GM03348 (cell line): ENCODE measurements at places on chromosomes 13 and 19.

DNA sequence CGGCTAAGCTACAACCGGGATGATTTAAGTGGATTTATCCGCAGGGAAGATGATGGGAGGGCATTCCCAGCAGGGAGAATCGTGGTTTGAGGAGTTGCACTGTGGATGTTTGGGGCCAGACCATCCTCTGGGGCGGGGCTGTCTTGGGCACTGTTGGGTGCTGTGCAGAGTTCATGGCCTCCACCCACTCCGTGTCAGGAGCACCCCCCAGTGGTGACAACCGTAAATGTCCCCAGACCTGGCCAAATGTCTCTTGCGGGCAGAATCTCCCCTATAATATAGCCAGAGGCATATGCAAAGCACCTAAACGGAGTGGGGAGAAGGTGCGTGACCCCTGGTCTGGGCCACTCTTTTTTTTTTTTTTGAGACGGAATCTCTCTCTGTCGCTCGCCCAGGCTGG, 40.2 kb downstream of the SMIM24 start:
- DNase-seq, result peak; percentile 57

- DNase-seq, result no peak
Observed at GRCh38 chr19:16370641-16371391, 46.2 kb downstream of the KLF2 start.

- no peak for DNase-seq
Observed at GRCh38 chr13:37960427-37960826, 90.9 kb upstream of the TRPC4 start.

- DNase-seq, result peak; percentile 14
Observed at GRCh38 chr13:97904059-97904458, 49.4 kb upstream of the IPO5 start.

- no peak for DNase-seq
Observed at GRCh38 chr13:106744516-106744915, 176.6 kb upstream of the ARGLU1 start.

- peak; percentile 54 for DNase-seq
Observed at GRCh38 chr19:55146078-55146704, 2.8 kb downstream of the TNNT1 start.

DNA sequence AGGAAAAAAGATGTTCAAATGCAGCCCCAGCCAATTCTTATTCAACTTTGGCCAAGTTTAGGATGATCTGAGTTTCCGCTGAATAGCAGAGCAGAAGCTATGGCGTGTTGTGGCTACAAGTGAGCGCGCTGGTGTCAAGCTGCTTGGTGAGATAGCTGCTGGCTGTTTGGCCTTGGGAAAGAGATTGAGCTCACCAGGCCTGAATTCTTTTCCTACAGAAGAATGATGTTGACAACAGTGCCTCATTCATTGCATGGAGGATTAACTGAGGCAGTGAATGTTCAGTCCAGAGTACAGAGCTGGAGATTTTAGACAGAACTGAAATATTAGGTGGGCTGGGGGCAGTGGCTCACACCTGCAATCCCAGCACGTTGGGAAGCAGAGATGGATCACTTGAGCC, 31.5 kb upstream of the MAP3K10 start:
- no peak for DNase-seq

DNA sequence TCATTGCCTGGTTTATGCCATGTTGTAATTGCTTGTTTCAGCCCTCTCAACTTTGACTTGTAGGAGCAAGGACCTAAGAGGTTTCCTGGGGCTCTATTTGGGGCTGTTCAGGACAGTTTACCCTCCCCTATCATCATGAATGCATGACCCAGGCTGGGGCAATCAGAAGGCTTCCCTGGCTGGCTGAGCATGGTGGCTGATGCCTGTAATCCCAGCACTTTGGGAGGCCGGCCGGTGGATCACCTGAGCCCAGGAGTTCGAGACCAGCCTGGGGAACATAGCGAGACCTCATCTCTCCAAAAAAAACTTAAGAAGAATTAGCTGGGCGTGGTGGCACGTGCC, 6.1 kb upstream of the LSM4 start:
- no peak for DNase-seq

DNA sequence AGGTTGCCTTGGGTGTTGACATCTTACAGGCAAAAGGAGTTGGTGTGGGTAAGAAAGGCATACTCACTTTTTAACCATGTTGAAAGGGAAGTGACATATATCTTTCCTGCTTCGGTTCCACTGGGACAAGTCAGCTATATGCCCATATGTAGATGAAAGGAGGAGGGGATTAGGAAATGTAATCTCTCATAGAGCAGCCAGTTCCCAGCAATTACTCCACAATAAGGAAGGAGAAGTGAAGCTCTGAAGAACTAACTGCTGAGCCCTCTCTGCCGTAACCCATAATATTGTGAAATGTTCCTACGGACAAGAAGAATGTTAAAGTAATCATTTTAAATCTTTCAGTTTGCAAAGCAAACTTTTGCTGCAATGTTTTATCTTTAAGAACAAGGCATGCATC, 82.2 kb downstream of the EDNRB start:
- no peak for DNase-seq

DNA sequence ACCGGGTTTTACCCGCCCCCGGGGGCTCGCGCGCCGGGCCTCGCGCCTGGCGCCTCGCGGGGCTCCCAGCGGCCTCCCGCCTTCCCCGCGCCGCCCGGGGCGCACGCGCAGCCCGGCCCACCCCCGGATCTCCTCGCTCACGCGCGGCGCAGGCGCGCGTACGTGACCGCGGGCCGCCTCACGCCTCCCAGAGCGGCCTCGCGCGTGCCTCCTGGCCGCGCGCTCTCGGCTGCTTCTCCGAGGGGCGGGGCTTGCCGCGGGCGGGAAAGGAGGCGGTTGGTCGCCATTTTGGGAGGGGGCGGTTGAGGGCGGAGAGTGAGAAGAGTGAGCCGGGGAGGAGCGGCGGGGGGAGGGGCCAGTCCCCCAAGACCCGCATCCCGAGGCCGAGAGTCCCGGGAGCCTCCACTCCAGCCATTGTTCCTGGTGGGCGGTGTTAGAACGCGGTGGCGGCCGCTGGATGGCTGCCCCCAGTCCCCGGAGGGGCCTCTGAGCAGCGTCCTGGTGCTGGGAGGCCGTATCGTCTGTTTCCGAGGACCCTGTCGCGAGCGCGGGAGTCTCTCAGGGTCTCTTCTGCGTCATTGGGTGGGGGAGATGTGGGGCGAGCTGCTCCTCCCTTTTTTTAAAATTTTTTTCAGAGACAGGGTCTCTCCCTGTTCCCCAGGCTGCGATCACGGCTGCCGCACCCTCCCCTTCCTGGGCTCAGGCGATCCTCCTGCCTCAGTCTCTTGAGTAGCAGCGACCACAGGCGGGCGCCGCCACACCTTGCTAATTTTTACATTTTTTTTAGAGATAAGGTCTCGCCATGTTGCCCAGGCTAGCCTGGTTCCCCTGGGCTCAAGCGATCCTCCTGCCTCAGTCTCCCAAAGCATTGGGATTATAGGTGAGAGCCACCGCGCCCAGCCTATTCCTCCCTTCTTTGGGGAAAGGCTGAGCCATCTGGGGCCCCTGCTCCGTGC, at the start of gene ZNF541:
Gene ZNF541, minus strand, starts transcription at position 78 of the 956 bp plus-strand sequence. CDS start 17,292 bp downstream, outside the sequence.
- peak; percentile 86 for DNase-seq

- DNase-seq, result no peak
Observed at GRCh38 chr13:99214731-99215130, 14.1 kb downstream of the UBAC2 start.

- DNase-seq, result no peak
Observed at GRCh38 chr19:40640744-40641143, 39.6 kb downstream of the LTBP4 start.

DNA sequence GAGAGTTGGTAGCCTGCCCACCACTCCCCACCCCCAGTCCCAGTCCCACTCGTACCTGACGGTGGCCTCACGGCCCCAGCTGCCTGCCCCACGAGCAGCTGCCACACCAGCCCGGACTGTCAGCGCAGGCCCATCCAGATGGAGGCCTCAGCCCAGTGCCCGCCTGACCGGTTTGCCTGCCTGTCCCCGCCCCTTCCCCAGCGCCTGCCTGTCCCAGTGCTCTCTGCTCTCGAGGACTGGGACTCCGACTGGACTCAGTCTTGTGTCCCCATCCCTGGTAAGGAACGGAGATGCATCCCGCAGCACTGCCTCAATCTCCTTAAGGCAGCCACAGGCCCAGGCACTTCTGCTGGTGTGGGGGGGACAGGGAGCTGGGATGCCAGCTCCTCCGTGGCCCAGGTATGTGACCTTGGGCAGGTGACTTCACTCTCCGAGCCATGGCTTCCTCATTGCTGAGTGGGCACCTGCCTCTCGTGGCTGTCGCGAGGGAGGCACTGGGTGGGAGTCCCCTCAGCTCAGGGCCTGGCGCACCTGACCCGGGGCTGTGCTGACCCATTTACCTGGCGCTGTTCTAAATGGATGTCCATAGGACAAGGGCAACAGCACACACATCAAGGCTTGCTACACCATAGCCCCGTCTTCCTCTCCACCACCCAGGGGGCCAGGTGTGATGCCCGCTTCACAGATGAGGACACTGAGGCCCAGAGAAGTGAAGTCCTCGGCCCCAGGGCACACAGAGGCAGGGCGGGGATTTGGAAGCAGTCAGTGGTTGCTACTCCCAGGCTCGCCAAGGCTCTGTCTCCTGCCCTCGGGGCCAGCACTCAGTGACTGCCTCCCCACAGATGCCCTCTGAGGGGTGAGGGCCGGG, at the start of gene NKPD1:
Gene NKPD1, minus strand, starts transcription at position 113 of the 868 bp plus-strand sequence. CDS start 832 bp downstream, outside the sequence.
- DNase-seq, result no peak

DNA sequence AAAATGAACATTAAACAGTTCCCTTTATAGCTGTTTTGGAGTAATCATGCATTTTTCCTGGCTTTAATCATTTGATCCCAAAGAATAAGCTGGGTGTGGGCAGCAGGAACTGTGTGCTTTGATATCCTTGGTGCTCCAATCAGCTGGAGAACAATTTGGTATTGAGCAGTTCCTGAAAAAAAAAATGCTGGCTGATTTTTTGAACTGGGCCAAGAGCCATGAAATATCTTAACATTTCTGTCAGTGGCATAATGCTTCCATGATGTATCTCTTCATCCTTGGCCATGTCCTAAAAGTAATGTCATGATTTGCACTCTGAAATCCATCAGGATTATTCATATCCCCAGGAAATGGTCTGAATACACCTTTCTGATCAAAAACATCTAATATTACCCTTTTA, 134.7 kb downstream of the LHFPL6 start:
- DNase-seq, result peak; percentile 15

GRCh38 chr13:111286162-111286561, 34.3 kb upstream of the TEX29 start:
- no peak for DNase-seq

DNA sequence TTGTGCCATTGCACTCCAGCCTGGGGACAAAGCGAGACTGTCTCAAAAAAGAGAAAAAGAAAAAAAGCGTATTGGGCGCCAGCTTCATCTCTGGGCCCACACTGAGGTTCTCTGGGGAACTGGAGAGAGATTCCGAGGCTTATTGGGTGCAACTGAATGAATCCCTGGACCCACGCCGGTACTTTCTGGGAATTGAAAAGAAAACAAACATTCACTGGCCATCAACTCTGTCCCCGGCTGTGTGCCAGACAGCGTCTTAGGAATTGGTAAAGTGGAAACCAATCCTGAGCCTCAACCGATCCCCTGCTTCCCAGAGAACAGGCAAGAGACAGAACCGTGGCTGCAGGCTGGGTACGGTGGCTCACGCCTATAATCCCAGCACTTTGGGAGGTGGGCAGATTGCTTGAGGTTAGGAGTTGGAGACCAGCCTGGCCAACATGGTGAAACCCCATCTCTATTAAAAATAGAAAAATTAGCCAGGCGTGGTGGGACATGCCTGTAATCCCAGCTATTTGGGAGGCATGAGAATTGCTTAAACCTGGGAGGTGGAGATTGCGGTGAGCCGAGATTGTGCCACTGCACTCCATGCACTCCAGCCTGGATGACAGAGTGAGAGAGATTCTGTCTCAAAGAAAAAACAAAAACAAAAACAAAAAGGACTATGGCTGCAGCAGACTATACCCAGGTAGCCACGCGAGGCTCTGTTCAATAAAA, 8.6 kb downstream of the ANO8 start:
- DNase-seq, result no peak

GRCh38 chr13:110723598-110723997, 10.1 kb downstream of the ING1 start:
- DNase-seq, result no peak

GRCh38 chr13:50406831-50407230, 391.6 kb downstream of the KCNRG start:
- DNase-seq, result no peak

DNA sequence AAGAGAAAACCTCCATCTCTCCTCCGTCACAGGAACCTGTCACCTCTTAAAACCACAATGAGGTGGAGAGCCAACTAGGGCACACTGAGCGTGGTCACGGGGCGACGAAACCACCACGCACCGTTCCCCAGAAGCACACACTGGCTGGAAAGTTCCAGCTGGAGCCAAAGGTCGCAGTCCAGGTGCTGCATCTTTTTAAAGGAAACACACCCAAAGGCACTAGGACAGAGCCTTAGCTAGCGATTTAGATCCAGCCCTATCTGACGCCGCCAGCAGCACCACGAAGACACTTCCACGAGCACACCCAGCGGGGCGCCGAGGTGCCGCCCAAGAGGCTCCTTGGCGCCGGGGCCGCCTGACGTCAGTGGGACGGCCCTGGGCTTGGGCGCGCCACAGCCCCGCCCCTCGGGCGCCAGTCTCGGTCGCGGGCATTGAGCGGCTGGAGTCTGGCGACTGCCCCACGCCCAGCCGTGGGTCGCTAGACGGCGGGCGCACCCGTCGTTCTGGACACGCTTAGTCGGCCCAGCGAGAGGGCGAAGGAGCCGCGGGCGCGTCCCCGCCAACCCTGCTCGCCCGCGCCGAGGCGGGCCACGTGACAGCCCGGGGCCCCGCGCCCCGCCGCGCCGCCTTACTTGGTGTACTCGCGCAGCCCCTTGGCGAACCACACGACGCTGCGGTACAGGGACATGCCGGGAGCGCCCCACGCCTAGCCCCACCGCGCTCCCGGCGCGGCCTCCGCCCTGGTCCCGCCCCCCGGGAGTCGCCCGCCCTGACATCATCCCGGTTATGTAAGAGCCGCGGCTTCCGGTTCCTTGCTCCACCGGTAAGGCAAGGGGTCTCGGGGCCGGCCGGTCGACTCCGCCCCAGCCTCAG, at the start of gene DHRS12:
Gene DHRS12, minus strand, starts transcription at position 742 of the 873 bp plus-strand sequence. CDS start 4,504 bp downstream, outside the sequence.
- DNase-seq, result peak; percentile 96

DNA sequence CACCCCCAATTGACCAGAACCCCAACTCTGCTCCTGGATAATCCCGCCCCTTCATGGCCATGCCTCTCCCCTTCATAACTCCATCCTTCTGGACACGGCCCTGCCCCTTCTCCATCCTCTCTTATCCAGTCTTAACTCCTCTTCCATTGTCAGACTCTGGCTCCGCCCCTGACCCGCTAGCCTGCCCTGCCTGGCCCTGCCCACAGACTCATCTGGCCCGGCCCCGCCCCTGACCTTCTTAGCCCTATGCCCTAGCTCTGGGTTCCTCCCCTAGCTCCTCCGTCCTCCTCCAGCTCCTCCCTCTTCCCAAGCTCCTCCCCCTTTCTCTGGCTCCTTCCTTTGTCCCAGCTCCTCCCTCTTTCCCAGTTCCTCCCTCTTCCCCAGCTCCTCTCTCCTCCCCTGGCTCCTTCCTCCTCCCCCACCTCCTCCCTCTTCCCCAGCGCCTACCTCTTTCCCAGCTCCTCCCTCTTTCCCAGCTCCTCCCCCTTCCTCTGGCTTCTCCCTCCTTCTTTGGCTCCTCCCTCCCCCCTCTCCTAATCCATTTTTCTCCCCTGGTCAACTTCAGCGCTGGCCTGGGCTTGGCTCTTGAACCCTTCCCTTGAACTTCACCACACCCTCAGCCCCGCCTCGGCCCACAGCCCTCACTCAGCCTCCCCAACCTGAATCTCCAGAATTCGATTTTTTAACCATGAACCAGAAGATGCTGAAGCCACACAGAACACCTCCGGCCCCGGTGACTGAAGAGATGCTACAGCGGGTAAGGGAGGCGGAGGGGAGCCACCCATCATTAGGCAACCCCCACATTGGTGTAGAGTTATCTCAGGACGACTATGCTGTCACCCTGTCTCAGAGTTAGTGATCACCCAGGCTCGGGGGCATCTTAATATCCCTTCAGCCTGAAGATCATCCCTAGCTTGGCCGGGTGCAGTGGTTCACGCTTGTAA, 9.2 kb upstream of the ZNF358 start:
- DNase-seq, result peak; percentile 66
